ENCODE measurements at places on chromosomes 7 and 10.
A peak's percentile ranks its signal among the peaks of the same experiment; 100 is the strongest.

DNA sequence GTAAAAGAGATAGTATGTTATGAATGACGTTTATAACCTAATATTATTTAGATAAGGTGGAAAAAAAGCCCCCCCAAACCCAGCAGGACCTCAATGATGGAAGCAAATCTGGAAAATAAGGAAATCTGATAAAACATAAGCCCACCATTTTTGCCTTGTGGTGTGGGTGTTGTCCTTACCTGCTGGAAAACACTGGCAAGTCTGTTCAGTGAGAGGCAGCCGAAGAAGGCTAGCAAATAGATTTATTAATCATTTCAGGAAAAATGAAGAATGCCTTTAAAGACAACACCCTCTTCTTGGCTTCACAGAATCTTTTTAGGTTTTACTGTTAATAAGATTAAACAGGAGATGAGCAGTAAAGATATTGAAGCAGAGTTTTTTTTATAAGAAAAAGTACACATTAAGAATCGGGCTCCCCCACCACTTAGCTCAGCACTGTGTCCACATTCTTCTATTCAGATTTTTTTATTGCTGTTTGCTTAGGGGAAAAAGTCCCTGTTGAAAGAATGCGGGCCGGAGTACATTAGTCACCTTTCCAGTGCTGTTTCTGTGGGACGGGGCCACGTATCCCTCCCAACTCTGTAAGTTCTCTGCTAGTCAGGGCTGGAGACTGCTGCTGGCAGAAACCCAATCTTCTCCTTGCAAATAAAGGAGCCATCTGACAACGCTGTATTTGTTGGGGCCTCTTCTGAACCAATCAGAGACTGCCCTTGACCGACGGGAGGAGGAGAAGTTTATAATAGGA, 104.1 kb downstream of the EVX1 start:
- DNase-seq = no peak

- DNase-seq = no peak
Observed at GRCh38 chr7:150871601-150872000, 19.3 kb downstream of the AOC1 start.

GRCh38 chr7:33719059-33719581, 186.2 kb upstream of the BMPER start:
- no peak for DNase-seq

DNA sequence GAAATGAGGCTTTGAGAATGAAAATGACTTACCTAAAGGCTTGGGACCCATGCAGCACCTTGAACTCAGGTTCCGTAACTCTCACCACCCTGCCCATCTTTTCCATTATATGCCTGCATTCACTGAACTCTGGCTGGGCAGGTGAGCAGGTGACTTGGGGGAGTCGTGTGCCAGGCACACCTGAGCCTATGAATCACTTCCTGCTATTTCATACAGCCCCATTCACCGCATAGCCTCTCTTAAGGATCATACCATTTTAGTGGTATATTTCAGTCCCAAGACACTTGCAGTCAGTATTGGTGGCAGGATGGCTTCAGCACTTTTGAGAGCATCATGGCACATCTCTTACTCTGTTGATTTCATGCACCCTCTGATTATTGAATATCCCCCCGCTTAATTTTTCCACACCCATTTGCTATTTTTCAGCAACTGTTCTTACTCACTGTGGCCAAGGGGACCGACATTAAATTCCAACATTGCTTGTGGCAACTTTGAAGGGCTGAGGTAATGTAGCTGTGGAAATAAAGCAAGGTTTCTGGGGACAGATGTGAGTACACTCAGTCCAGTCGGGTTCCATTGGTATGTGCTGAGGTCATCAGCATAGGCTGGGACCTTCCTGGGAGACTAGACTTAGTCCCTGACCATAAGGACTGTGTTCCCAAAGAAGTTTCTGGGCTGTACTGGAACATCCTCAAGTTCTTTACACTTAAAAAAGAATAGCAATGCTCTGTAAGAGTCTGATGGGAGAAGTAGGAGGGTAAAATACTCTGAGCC, 39.8 kb upstream of the ZNF438 start:
- no peak for DNase-seq

DNA sequence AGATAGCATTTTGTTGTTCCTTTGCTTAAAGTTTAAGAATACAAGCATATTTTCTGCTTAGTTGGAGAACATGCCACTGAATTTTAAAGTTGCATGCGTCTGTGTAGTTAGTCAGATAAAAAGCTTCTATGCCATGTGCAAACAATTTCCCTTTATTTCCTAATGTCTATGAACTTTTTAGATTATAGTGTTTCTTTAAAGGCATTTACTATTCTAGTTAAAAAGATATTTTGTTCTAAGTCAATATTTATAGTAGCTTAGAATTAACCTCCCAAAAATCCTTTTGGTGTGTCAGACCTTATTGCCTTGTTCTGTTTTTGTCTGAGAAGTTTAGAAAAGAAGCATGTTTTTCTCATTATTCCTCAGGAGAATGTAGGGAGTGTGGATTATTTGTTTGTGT, 99.0 kb upstream of the GATA3 start:
- DNase-seq = no peak

DNA sequence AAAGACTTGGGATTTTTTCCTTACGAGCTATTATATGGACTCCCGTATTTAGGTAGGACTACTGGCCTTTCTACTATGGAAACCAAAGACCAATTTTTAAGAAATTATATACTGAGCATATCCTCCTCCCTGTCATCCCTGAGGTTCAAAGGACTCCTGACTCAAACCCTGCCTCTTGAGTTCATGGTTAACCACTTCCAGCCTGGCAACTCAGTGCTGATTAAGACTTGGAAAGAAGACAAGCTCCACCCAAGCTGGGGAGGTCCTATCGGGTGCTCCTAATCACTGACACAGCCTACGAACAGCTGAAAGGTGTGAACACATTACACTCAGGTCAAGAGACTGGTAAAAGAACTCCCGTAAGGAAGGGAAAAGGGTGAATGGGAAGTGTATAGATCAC, 66.8 kb downstream of the LYZL2 start:
- peak; percentile 71 for DNase-seq
